Stimulated activated CD4-positive, alpha-beta T cell treated with anti-CD3 and anti-CD28 coated beads, TNF-alpha, amount 100 ng/mL, for 1 hour (primary cell): ENCODE measurements at places on chromosomes 16 and 17.

- no peak for DNase-seq
Measured at GRCh38 chr17:61715348-61715747, 124.3 kb upstream of the NACA2 start.

DNA sequence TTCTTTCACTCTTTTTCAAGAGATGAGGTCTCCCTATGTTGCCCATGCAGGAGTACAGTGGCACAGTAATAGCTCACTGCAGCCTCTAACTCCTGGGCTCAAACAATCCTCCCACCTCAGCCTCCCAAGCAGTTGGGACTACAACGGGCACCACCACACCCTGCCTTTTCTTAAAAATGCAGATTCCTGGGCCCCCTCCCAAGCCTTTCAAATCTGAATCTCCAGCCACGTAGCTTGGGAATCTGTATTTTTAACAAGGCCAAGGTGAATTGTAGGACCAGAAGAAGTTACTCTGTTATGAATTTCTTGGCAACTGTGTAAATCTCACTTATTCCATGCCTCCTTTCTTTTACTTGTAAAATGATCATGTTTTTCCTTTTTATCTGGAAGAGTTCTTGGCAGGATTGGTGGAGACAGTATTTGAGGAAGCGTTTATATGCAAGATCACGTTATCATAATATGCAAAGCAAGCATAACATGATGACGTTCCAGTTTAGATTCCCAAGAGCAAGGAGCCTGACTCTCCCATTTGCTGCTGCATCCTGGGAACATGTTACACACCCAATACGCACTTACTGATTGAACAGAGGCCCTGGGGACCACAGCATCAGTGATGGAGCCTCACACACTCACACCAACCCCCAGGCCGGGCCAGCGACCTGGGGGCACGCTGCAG lies 44.5 kb downstream of the LITAF start:
- no peak for DNase-seq

DNA sequence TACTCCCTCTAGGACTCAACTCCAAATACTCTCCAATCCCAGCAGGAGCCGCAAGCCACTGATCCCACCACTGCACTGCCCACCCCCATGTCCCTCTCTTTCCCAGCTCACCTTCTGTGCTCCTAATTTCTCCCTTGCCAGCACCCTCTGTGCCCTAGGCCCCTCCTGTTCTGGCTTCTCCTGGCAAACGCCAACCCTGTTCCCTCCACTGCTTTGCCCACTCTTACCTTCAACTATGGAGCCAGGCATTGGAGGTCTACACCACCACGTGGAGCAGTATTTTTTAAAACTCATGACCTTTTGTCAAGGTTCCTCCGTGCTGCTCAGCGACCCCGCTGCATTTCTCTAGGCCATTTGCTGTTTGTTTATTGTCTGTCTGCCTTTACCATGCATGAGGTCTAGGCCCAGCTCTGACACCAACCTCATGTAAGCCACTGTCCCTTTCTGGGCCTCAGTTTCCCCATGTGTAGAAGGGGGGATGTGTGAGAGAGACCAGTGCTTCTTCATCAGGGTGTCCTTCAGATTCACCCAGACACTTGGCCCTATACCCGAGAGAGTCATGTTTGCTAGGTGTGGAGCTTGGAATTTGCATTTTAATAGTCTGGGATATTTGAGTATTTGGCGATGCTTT lies 4.6 kb downstream of the CCDC102A start:
- DNase-seq = no peak

GRCh38 chr17:2881295-2881694 lies 85.1 kb downstream of the RAP1GAP2 start:
- DNase-seq = no peak

- DNase-seq = no peak
Measured at GRCh38 chr17:30375661-30376060, 3.1 kb upstream of the CPD start.

DNA sequence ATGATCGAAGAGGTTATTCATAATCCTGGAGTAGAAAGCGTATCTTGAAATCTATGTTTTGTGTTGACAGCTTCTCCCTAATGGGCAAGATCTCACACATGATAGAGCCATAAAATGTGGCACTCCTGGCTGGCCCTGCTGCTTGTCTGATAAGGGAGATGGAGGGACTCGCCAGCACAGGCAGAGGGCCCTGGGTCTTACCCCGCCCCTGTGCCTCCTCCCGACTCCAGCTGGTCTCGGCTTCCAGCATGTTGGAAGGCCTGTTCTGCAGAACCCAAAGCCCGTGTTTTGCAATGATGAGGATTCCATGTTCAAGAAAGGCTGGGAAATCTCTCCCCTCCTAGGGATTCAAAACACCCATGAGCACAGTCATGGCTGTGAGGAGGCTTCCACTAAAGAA lies 106.7 kb upstream of the SDK2 start:
- DNase-seq = no peak

DNA sequence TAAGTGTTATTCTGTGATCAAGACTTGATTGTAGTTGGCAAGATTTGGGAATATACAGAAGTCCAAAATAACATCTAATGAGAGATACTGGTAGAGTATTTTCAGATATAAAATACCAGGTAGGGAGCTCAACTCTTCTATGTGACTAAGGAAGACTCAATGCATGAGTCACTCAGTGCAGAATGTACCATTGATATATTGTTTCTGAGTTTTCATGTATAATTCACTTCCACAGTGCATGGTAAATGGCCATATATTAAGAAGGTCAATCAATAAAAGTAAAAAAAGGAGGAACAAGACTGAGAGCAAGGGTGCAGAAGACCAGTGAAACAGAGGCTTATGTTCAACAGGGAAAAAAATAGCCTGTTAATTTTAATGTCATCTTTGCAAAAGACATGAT lies 1387.9 kb downstream of the CDH8 start:
- no peak for DNase-seq

DNA sequence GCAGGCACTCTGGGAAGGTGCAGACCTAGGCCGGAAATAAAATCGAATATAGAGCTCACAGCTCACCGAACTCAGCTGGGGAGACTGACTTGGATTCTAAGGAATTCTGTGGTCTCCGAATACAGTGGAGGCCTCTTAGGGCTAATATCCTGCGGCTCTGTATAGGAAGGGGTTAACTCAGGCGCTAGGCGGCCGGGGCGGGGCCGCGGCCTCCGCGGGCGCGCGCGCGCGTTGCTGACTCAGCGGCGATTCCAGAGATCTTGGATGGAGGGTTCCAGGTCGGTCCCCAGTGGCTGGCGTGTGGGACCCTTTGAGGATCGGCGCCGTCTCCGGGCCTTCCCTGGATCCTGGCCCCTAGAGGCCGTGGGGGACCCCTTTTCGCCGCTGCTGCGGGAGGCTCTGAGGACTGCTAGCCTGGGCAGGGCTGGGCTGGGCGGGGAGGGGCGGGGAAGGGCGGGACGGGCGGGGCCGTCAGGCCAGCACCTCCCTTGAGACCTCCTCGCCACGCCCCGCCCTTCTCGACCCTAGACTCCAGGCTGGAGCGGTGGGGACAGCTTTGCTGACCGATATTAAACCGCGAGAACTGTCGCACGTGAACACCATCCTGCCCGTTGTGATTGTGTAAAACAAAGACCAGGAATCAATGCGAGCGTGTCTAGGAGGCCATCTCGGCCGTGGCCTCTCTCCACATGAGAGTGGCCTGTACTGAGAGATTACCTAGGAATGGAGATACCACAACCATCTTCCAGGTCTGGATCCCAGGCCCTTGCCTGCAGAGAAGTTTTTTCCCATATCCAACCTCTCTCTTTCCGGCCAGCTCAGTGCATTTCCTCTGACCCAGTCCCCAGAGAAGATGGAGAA lies 1.4 kb upstream of the PLEKHH3 start:
- no peak for DNase-seq

- no peak for DNase-seq
Measured at GRCh38 chr17:2028234-2028614, 1.7 kb upstream of the DPH1 start.

- no peak for DNase-seq
Measured at GRCh38 chr16:67803894-67804293, 2.5 kb downstream of the RANBP10 start.

- no peak for DNase-seq
Measured at GRCh38 chr16:69482410-69482991, 58.1 kb downstream of the CYB5B start.

- DNase-seq = no peak
Measured at GRCh38 chr16:87725596-87726235, 40.1 kb downstream of the KLHDC4 start.

DNA sequence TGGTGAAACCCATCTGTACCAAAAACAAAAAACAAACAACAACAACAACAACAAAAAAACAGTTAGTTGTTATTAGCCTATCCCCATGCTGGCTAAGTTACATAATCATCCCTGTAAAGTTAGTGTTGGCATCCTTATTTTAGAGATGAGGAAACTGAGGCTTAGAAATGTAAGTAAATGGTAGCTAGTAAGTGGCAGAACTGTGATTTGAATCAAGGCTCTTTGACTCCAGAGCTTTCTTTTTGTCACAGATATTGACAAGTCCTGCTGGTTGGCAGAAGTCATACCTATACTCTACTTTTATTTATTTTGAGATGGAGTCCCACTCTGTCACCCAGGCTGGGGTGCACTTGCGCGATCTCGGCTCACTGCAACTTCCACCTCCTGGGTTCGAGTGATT lies 42.1 kb downstream of the PRKCA start:
- DNase-seq = no peak

DNA sequence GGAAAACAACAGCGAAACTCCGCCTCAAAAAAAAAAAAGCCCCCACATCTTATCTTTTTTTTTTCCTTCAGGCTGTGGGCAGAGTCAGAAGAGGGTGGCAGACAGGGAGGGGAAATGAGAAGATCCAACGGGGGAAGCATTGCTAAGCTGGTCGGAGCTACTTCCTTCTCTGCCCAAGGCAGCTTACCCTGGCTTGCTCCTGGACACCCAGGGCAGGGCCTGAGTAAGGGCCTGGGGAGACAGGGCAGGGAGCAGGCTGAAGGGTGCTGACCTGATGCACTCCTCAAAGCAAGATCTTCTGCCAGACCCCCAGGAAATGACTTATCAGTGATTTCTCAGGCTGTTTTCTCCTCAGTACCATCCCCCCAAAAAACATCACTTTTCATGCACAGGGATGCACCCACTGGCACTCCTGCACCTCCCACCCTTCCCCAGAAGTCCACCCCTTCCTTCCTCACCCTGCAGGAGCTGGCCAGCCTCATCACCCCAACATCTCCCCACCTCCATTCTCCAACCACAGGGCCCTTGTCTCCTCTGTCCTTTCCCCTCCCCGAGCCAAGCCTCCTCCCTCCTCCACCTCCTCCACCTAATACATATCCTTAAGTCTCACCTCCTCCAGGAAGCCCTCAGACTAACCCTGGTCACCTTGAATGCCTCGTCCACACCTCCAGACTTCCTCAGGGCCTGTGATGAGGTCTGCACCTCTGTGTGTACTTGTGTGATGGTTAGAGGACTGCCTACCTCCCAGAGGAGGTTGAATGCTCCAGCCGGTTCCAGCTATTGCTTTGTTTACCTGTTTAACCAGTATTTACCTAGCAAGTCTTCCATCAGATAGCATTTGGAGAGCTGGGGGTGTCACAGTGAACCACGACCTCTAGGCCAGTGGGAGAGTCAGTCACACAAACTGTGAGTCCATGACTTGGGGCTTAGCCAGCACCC lies 1.2 kb upstream of the HBA1 start:
- DNase-seq = no peak

DNA sequence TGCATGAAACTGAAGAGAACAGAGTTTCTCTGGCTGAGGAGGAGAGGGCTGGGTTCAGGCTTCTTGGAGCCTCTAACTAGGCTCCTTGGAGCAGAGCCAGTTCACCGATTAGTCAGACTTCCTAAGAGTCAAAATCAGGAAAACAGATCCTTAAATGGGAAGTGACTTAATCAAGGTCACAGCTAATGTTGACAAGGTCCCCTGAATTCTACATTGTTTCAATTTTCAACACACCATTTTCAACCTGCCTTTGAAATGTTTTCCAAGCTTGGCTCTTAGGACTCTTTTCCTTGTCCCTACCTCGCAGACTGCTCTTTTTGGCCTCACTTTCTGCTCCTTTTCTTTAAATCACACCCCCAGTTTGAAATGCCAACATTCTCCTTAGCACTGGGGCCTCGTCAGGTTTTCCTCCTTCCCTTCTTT lies 16.3 kb downstream of the MYL4 start:
- DNase-seq = no peak

- DNase-seq = no peak
Measured at GRCh38 chr16:13521356-13521755, 398.6 kb upstream of the ERCC4 start.

- DNase-seq = no peak
Measured at GRCh38 chr16:84673203-84673535, 24.9 kb downstream of the KLHL36 start.
